Large intestine (tissue), 12 donors: ENCODE measurements at places on chromosomes 11 and 22.

GRCh38 chr11:61627850-61628661 is 47.2 kb upstream of the SYT7 start:
- peak; percentile 39 for DNase-seq

GRCh38 chr11:57903441-57904123 is 120.1 kb upstream of the OR9Q1 start:
- DNase-seq, result peak; percentile 57

GRCh38 chr22:20646415-20646814 is 127.5 kb upstream of the SERPIND1 start:
- DNase-seq, result no peak

GRCh38 chr11:3644817-3645235 is at the start of gene ART1:
Gene ART1, plus strand, starts transcription at chr11:3645128. Its CDS starts 14,086 bp downstream, at chr11:3659214.
- no peak for DNase-seq

DNA sequence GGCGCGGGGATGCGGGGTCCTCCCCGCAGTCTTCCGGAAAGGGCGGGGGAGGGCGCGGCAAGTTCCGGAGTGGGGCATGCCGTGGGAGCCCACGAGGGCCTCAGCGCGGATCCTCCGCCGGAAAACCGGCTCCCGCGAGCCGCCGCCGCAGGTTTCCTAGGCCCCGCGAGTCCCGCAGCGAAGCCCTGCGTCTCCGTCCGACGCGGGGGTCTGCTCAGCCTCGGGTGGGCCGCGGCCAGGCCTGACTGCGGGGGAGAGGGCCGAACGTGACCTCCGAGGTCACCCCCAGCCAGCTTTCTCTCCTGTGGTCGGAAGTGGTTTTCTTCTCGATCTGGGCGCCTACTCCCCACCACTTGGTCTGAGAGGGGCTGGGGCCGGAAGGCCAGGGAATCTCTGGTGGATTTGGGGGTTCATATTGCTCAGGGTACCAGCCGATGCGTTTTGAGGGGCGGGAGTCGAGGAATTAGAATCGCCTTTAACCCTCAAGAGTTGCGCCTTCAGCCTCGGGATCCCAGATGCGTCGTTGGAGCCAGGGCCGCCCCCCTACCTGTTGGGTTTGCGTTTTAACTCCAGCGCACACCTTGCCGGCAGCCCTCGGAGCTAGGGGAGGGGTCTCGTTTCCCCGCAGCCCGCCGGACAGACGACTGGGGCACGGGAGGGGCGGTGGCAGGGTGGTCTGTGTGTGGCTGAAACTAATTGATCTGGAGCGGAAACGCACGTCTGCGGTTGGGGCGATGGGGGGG is 3.6 kb upstream of the CCND1 start:
- DNase-seq, result no peak

- no peak for DNase-seq
Observed at GRCh38 chr11:119130662-119131061, 9.3 kb downstream of the HINFP start.
